ENCODE measurements at places on chromosomes 3 and 15.

DNA sequence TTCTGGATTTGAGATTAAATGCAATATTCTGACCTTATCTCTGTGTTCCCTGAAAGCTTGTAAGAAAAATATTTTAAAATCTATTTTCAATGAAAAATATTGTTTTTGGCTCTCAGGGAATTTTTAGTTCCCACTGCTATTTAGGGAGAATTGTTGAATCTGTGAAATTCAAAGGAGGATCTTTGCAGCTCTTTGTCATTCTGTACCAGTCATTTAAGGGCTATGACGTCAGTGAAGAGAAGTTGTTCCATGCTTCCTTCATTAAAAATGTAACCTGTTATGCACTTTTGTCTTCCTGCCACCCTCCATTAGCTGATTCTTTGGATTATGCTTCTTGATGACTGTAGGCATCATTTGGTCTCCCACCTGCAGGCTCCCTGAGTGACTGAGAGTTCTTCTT lies 427.8 kb upstream of the C2CD4B start:
- no peak for DNase-seq

- DNase-seq, result no peak
These were observed 435.8 kb downstream of the LPP start for GRCh38 chr3:188589771-188590170.

DNA sequence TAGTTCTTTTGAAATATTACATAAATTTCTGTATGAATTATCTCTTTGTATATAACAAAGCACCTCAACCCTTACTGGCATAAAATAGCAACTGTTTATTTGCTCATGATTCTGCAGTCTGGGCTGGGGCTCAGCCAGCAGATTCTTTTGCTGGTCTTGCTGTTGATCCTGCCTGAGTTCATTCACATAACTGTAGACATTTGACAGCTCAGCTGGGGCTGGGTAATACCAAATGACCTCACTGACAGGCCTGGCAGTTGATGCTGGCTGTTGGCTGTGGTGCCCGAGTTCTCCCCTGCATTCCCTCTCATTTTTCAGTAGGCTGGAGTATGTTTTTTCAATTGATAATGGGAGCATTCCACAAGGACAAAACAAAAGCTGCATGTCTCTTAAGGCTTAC lies 449.9 kb upstream of the GOLIM4 start:
- DNase-seq, result peak; percentile 39

DNA sequence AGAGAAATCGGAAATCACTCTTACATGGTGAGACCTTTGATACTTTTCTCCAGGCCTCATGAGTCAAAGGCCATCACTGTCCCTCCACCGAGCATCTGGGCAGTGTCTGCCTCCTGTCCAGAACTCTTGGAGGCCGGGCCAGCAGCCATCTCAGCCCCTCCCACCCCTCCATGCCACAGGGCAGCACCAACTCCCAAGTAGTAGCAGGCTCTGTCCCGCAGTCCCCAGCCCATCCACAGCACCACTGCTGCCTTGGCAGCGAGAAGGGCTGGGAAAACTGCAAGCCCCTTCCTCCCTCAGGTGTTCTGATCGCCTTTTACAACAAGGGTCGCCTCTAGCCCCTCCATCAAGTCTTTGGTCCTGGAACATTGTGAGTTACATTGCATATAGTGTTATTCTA lies 5.5 kb downstream of the LYSMD4 start:
- DNase-seq, result no peak

DNA sequence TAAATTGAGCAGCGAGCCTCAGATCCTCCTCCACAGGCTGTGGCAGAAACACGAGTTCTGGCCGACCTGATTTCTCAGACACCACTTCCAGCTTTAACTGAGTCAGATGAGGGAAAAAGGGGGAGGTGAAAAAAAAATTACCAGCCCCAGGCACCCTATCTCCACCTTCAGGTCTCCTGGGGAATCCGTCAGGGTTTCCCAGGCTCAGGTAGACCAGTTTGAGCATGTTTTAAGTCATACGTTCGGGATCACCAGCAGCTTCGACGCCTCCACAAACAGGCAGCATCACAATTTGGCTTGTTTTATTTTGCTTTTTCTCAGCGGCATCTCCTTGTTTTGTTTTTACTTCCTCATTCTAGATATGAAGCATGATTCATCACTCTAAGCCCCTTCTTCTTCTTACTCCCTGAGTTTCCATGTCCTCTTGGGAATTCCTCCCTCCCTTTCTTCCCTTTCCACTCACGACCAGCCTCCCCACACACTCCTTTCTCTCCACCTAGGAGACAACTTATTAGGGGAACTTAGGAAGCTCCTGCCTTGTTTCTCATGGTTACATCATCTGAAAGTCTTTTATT lies 190.1 kb downstream of the ZNF621 start:
- no peak for DNase-seq

- DNase-seq, result peak; percentile 63
These were observed 39.7 kb upstream of the VEPH1 start for GRCh38 chr3:157542711-157543500.

GRCh38 chr3:133038731-133039375 lies 662 bp downstream of the TMEM108 start:
- peak; percentile 6 for DNase-seq

- DNase-seq, result peak; percentile 60
These were observed 21.2 kb upstream of the SMAD3 start for GRCh38 chr15:67043939-67044771.

GRCh38 chr15:67458331-67459029 lies 62.5 kb upstream of the C15orf61 start:
- no peak for DNase-seq

DNA sequence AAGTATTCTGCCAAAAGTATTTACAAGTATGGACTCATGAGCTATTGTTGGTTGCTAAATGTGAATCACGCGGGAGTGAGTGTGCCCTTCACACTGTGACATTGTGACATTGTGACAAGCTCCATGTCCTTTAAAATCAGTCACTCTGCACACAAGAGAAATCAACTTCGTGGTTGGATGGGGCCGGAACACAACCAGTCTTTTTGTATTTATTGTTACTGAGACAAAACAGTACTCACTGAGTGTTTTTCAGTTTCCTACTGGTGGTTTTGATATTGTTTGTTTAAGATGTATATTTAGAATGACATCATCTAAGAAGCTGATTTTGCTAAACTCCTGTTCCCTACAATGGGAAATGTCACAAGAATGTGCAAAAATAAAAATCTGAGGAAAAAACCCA lies 30.3 kb downstream of the SYNM start:
- DNase-seq, result peak; percentile 37

DNA sequence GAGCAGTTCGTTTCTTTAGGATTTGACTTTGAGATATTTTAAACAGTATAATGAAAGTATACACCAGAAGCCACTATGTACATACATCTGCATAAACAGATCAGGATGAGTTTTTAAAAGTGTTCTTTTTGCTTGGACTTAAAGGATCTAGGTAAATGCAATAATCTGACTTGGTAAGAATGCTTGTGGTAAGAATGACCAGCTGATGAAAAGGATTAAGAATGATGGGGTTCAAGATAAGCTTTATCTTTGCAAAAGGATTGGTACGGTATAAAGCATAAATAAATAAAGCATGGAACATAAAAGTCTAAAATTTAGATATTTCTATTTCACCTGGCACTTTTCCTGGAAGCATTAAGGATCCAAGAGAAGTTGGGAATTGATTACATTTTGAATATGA lies 9.8 kb upstream of the MME start:
- DNase-seq, result peak; percentile 33

- peak; percentile 85 for DNase-seq
These were observed 50.3 kb downstream of the LRIG1 start for GRCh38 chr3:66450390-66451022.

- DNase-seq, result peak; percentile 69
These were observed 30.4 kb downstream of the ACKR2 start for GRCh38 chr3:42839616-42840015.

DNA sequence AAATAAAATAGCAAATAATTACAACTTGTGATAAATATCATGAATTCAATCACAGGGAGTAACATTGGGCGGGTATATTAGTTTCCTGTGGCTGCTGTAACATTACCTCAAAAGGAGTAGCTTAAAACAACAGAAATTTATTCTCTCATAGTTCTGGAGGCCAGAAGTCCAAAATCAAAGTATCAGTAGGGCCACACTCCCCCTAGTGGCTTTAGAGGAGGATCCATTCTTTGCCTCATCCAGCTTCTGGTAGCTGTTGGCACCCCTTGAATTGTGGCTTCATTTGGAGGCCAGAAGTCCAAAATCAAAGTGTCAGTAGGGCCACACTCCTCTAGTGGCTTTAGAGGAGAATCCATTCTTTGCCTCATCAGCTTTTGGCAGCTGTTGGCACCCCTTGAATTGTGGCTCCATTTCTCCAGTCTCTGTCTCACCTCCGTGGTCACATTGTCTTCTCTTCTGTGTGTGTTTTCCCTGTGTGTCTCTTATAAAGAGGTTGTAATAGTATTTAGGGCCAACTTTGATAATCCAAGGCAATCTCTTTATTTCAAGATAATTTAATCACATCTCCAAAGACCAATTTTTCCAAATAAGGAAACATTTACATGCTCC lies 3.1 kb upstream of the CFAP20DC start:
- peak; percentile 53 for DNase-seq

DNA sequence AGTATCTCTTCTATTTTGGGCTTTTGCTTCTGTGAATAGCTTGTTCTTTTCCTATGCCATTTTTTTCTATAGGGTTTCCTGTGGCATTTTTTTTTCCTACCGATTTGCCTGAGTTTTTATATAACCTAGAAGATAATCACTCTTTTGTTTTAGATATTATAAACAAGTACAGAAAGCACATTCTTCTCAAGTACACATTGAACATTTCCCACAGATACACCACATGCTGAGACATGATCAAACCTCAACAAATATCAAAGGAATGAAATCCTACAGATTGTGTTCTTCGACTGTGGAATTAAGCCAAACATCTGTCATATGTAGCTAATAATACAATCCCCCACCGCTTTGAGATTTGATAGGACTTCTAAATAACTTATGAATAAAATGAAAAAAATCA lies 9.1 kb upstream of the FEM1B start:
- no peak for DNase-seq

- DNase-seq, result peak; percentile 33
These were observed 217.9 kb upstream of the DCBLD2 start for GRCh38 chr3:99119385-99119784.

DNA sequence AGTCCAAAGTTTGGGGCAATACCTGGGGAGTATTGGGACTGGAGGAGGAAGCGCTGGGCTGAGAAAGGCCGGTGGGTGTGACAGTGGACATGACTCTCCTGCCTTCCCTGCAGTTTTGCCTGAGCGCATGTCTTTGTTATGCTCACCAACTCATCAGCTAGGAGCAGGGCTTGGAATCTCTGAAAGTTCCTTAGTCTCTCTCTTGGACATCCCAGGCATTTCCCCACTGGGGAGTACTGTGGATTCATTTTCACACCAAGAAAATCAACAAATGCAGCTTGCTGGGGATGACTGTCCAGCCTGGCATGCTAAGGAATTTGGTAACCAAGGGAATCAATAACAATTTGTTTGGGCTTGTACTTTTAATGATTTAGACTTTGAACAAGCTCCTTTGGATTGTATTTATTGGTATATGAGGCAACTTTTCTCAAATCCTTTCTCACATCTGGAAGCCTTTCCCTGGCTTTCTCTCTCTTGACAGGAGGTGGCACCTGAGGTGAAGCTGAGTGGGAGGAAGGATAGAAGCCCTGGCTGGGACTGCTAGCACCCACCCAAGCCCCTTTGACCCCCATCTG lies 48.5 kb upstream of the CHST2 start:
- peak; percentile 75 for DNase-seq

DNA sequence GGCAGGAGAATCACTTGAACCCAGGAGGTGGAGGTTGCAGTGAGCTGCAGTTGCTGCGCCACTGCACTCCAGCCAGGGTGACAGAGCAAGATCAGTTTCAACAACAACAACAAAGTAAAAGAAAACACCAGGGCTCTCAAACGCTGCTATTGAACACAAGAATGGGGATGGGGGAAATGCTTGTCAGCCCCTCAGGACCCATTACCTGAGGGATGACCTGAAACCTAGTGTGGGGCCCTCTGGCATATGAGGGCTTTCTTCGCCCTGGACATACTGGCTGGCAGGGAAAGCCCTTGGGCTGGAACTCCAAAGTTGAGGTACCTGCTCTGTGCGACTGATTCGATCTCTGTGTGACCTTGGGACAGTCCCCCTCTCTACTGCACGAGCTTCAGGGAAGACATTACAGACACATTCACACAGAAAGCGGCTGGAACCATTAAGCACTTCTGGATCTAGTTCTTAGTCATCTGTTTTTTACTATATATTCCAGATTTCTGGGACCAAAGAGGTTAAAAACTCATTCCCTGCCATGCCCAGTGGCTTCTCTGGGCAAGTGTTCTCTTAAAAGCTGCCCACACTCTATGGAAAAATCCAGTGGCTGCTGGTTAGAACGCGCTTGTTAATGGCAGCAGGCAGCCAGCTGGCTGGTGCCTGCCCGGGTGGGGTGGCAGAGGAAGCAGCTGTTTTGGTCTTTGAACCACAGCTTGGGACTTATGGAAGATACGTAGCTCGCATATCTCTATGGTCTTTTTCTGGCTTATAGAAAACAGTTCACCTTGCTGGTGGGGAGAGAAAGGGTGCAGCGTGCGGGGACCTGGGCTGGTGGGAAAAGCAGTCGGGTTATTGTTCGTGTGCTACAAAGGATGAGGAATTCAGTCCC lies 57.2 kb downstream of the ATP1B3 start:
- no peak for DNase-seq

- peak; percentile 27 for DNase-seq
These were observed 57.4 kb upstream of the IMPG2 start for GRCh38 chr3:101377796-101378195.

DNA sequence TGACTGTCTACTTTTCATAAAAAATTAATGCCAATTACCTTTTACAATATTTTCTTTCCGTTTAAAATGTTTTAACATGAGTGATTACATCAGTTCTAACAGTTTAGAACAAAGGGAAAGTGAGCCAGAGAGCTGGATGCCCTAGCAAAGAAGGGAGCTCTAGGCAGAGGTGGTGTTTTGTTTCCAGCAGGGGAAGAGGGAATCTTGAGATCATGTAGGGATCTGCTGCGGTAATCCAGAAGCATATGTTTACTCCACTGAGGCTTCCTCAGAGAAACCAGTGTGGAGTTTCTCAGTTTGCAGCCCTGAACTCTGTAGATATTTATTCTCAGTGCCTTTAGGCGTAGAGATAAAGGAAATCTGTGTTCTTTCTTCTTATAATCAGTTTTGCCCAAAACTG lies 399.3 kb downstream of the NLGN1 start:
- DNase-seq, result no peak

DNA sequence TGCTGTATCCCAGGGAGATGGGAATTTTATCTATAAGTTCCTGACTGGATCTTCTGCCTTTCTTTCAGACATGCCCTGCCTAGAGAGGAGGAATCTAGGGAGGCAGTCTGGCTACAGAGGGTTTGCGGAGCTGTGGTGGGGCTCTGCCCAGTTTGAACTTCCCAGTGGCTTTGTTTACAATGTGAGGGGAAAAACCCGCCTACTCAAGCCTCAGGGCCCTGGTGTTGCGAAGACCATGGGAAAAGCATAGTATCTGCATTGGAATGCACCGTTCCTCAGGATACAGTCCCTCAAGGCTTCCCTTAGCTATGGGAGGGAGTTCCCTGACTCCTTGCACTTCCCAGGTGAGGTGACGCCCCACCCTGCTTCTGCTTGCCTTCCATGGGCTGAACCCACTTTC lies 168.7 kb downstream of the TMEM108 start:
- no peak for DNase-seq

- DNase-seq, result peak; percentile 89
These were observed 50.2 kb downstream of the CHP1 start for GRCh38 chr15:41281236-41281635.

GRCh38 chr3:50078622-50079021 lies 10.1 kb upstream of the RBM5 start:
- no peak for DNase-seq
